WTC11 (cell line): ENCODE measurements at places on chromosomes 7 and 10. TPM values are rescaled to one million over a fixed set of nuclear protein-coding genes. Genes with fewer than 3 reads are reported as not detected.

DNA sequence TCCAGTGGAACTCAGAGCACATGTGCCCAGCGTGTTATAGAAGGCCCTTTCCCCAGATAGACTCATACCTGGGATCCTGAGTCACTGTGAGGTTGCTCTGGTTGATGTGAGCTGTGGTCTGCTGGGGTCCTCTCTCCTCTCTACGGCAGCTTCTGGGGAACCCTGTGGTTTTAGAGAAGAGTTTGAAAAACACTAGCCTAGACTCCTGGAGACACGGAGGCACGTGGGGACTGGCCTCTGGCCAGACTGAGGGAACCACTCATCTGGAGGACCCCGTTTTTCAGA is 10.3 kb downstream of the ZNF775 start:
- peaks cover 58% of the 10 kb centered on the region for H3K4me1 ChIP-seq
- no peak for DNase-seq
- H3K27ac ChIP-seq: no peak overlapping the region

- H3K27me3 ChIP-seq: no peaks in the 10 kb centered on the region
- no peak overlapping the region for H3K4me3 ChIP-seq
- no peak overlapping the region for H3K27ac ChIP-seq
Measured at GRCh38 chr7:158759245-158759614, 54.6 kb upstream of the NCAPG2 start.

GRCh38 chr7:23928418-23928775 is 218.4 kb downstream of the STK31 start:
- H3K4me1 ChIP-seq: peaks cover 22% of the 10 kb centered on the region
- no peaks in the 10 kb centered on the region for H3K27me3 ChIP-seq
- H3K36me3 ChIP-seq: no peaks in the 10 kb centered on the region
- no peak overlapping the region for H3K27ac ChIP-seq
- no peak for DNase-seq
- H3K4me3 ChIP-seq: no peak overlapping the region

- no peak overlapping the region for H3K27ac ChIP-seq
- H3K4me3 ChIP-seq: peak overlapping the region; percentile 64
- H3K4me1 ChIP-seq: peaks cover 22% of the 10 kb centered on the region
- peak; percentile 67 for DNase-seq
Measured at GRCh38 chr7:100493476-100494264, 9.9 kb downstream of the NYAP1 start.

- H3K36me3 ChIP-seq: no peaks in the 10 kb centered on the region
- no peak overlapping the region for H3K4me3 ChIP-seq
- no peak overlapping the region for H3K27ac ChIP-seq
- peaks cover 33% of the 10 kb centered on the region for H3K4me1 ChIP-seq
- no peak for DNase-seq
Measured at GRCh38 chr10:112232670-112233069, 49.1 kb upstream of the GPAM start.

DNA sequence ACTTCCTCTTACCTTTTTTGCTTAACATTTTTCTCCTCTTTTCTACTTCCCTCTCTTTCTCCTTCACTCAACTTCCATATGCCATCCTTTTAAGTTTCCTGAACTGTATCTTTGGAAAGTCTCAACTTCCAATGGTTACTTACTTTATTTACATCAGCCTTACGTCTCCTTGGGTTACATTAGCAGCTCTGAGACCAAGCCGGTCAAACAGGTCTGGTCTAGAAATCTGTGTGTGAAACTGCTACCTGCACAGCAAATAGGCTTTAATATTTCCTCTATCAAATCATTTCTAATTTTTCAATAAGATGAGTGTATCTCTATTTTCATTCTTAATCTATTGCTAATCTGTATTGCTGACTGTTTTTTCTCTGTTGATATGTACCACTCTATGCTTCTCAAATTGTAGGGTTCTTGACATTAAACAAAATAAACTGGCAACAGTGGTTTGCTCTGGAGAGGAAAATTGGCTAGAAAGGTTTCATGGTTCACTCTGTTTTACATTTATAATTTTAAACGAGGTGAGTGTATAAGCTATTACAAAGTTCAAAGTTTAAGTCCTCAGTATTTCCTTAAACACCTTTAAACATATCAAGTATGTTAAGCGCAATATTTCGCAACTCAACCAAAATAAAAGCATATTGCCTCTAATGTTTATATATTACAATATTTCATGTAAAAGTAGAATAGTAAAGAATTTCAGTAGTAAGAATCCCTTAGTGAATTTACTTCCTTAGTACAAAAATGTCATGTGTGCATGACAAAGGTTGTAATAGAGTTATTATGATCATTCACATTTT is 3.6 kb upstream of the SEMA3C start:
- peaks cover 4% of the 10 kb centered on the region for H3K36me3 ChIP-seq
- peaks cover 11% of the 10 kb centered on the region for H3K27me3 ChIP-seq
- no peak for DNase-seq
- H3K27ac ChIP-seq: peak overlapping the region; percentile 25; the same call in 1 of the 2 replicates
- H3K4me3 ChIP-seq: no peak overlapping the region

DNA sequence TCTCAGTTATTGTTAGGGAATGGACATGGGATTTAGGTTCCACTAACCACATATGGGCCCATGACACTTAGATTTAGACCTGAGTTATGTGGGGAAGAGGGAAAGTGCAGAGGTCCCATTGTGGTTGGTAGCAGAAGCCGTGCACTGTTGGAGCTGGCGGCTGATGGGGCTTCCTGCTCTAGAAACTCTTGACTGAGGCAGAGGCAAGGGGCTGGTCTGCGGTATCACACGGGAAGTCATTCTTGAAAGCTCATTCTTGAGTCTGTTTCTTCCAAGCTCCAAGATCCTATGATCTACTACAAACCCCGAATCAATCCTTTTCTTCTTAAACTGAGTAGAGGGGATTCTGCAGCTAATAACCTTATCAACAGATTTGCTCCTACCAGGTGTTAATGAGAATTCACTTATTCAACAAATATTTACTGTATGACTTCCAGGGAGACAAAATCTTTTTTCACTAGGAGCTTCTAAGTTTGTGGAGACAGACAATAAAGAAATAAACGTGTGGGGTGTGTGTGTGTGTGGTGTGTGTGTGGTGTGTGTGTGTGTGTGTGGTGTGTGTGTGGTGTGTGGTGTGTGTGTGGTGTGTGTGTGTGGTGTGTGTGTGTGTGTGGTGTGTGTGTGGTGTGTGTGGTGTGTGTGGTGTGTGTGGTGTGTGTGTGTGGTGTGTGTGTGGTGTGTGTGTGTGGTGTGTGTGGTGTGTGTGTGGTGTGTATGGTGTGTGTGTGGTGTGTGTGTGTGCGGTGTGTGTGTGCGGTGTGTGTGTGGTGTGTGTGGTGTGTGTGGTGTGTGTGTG is 57.1 kb downstream of the AOC1 start:
- H3K4me3 ChIP-seq: no peak overlapping the region
- DNase-seq: no peak
- peaks cover 11% of the 10 kb centered on the region for H3K4me1 ChIP-seq
- no peak overlapping the region for H3K27ac ChIP-seq

GRCh38 chr10:21363731-21364104 is 161.8 kb downstream of the SKIDA1 start:
- H3K27me3 ChIP-seq: no peaks in the 10 kb centered on the region
- DNase-seq: no peak
- H3K4me3 ChIP-seq: peak overlapping the region; percentile 32
- peak overlapping the region; percentile 99 for H3K27ac ChIP-seq

DNA sequence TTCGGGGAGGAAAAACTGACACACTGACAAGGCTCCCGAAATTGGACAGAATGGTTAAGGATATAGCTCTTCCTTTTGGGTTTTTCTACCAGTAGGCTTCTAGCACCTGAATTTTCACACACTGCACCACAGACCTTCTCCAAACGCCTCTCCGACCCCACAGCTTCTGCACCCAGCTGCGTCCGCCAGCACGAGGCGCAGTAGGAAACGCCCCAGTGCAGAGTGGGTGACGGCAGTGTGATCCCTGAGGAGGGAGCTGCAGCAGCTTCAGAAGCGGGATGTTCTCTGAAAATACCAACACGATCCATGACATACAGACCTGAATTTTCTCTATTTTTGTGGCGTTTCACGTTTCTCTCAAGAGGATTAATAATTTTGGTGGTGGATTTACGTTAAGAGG is 25.9 kb downstream of the HSPB1 start:
- peaks cover 60% of the 10 kb centered on the region for H3K36me3 ChIP-seq
- DNase-seq: no peak
- H3K27me3 ChIP-seq: no peaks in the 10 kb centered on the region
- H3K4me3 ChIP-seq: no peak overlapping the region

DNA sequence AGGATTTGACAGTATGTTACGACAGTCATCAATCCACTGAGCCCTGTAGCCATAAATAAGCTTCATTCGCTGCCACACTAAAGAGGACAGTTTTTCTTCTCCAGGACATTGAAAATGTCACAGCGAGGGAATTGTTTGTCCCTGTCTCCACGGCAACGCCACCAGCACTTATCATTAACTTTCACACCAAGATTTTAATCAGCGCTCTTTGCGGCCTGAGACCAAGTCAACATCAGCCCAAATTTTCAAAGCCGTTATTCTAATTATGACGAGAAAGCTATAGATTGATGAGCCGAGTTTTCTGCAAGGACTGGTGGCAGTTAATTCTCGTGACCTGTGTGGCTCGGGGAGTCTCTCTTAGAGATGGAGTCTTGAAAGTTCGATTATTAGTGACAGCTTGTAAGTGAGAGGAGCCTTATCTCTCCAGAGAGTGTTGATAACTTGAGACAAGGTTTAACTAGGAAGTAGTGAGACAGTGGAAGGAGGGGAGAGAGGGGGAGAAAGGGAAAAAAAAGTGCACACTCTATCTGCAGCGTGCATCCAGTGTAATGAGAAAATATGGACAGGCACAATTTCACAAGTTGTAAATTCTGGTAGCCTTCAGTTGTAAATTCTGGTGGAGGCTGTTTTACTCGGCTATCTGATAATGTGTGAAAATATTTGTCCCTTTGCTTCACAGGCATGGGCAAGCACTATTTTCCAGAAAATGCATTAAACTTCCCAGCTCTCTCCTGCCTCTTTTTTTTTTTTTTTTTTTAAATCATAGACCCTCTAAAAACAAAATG is 473.3 kb downstream of the LRMDA start:
- no peak for DNase-seq
- no peaks in the 10 kb centered on the region; the same call in 1 of the 2 replicates for H3K4me1 ChIP-seq

DNA sequence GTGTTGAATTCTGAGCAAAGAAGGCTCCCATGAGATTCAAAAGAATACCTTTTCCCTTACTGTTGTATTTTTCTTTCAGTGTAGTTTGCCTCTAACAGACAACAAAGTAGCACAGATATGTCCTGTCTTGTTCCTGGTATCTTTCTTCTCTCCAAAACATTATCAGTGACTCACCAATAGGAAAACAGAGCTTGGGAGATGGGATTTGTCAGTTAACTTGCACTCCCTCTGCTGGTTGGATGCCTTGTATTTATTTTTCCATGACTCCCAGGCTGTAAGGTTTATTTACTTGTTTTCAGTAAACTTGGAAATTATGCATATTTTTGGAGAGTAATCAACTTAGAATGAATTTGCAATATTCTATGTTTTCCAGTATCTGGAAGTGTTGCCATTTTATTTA is 129.7 kb downstream of the SAMD9 start:
- no peaks in the 10 kb centered on the region for H3K27me3 ChIP-seq
- peaks cover 19% of the 10 kb centered on the region for H3K4me1 ChIP-seq
- H3K4me3 ChIP-seq: no peak overlapping the region
- DNase-seq: no peak
- no peaks in the 10 kb centered on the region for H3K36me3 ChIP-seq
- no peak overlapping the region for H3K27ac ChIP-seq

DNA sequence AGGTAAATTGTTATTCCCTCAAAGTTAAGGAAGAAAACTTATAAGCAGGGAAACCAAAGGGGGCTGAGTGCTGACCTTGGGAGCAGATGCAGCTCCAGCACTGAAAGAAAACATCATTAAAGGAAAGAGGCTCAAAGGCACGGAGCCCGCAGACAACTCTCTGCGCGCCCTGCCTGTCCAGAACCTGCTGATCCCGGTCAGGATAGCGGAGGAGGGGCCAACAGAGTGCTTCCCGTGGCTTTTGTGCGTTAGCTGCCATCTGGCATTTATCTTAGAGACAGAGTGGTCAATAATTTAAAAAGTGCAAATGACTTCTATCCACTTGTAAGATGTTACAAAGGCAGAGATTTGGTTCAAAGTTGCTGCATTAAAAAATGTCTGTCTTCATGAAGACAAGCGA is 162.1 kb downstream of the FANK1 start:
- no peak overlapping the region for H3K27ac ChIP-seq
- no peaks in the 10 kb centered on the region for H3K27me3 ChIP-seq
- no peaks in the 10 kb centered on the region; the same call in 1 of the 2 replicates for H3K36me3 ChIP-seq

GRCh38 chr7:96188174-96188581 is 133.7 kb downstream of the SLC25A13 start:
- H3K27ac ChIP-seq: no peak overlapping the region
- peaks cover 44% of the 10 kb centered on the region for H3K36me3 ChIP-seq
- no peak for DNase-seq
- no peak overlapping the region for H3K4me3 ChIP-seq
- no peaks in the 10 kb centered on the region for H3K27me3 ChIP-seq

DNA sequence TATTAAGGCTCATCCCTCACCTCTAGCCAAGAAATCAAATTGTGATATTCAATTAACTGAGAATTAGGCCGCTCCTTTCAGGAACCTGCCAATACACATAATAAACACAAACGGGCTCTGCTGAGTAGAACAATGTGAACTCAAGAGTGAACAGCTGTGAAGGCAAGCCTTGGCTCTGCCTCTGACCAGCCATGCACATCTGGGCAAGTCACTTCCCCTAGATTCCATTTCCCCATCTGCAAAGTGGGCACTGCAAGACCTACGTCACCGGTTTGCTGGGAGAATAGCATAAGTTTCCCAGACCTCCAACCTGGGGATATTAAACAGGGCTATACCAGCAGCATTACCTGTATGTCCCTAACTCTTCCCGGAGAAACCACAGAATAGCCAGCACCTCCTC is 355.2 kb downstream of the TNS3 start:
- H3K27me3 ChIP-seq: no peaks in the 10 kb centered on the region
- no peak for DNase-seq
- no peaks in the 10 kb centered on the region for H3K4me1 ChIP-seq

- peak overlapping the region; percentile 56 for H3K4me3 ChIP-seq
- no peak overlapping the region for H3K27ac ChIP-seq
- no peaks in the 10 kb centered on the region for H3K36me3 ChIP-seq
Measured at GRCh38 chr10:103555325-103555649, 61.8 kb downstream of the NEURL1 start.

GRCh38 chr10:123552760-123553554 is 113.2 kb upstream of the GPR26 start:
- no peak for DNase-seq
- H3K4me1 ChIP-seq: peaks cover 13% of the 10 kb centered on the region
- no peak overlapping the region for H3K27ac ChIP-seq
- no peaks in the 10 kb centered on the region; the same call in 1 of the 2 replicates for H3K27me3 ChIP-seq
- no peak overlapping the region for H3K4me3 ChIP-seq

- DNase-seq: no peak
- no peaks in the 10 kb centered on the region for H3K36me3 ChIP-seq
- H3K4me3 ChIP-seq: no peak overlapping the region
- H3K27ac ChIP-seq: no peak overlapping the region
- no peaks in the 10 kb centered on the region for H3K4me1 ChIP-seq
Measured at GRCh38 chr10:92111336-92111939, 179.4 kb downstream of the CPEB3 start.

- peaks cover 15% of the 10 kb centered on the region for H3K4me1 ChIP-seq
- no peak for DNase-seq
- H3K27ac ChIP-seq: no peak overlapping the region
Measured at GRCh38 chr7:158053183-158053915, 534.3 kb downstream of the PTPRN2 start.

Gene NOS3
- 5.7 to 7.0 TPM (median 6.6 TPM) in 3 replicates for total RNA-seq

Gene EIF3A
- total RNA-seq: 177 to 213 TPM (median 178 TPM) in 3 replicates

Gene RBP3
- total RNA-seq: not detected in 3 replicates

Gene CTAGE8
- total RNA-seq: 5.6 to 8.4 TPM (median 7.9 TPM) in 3 replicates

Gene UCMA
- 1.0 to 1.9 TPM (median 1.5 TPM) in 3 replicates for total RNA-seq

Gene RARRES2
- 193 to 230 TPM (median 197 TPM) in 3 replicates for total RNA-seq

Gene GBX1
- total RNA-seq: 0.27 to 0.55 TPM in 2 of 3 replicates, not detected in the other

Gene ADAM22
- total RNA-seq: 12.4 to 14.5 TPM (median 14.5 TPM) in 3 replicates
